Activated naive CD8-positive, alpha-beta T cell treated with anti-CD3 and anti-CD28 coated beads for 36 hours (primary cell): ENCODE measurements at places on chromosomes 6 and 20. TPM values are rescaled to one million over a fixed set of nuclear protein-coding genes. Genes with fewer than 3 reads are reported as not detected.

Gene RXRB
- 40.4 TPM for total RNA-seq

Gene LPA
- not detected for total RNA-seq

Gene BFSP1
- 0.18 TPM for total RNA-seq

Gene TPBG
- not detected for total RNA-seq

Gene STMN3
- total RNA-seq: 11.7 TPM

Gene AIF1
- 157 TPM for total RNA-seq

Gene TRIM31
- not detected for total RNA-seq

Gene EPHA7
- not detected for total RNA-seq

Gene PABPC1L
- 79.3 TPM for total RNA-seq

Gene KCNB1
- not detected for total RNA-seq

Gene GABRR1
- total RNA-seq: not detected

Gene NHLRC1
- total RNA-seq: 0.19 TPM

Gene DEFB124
- total RNA-seq: not detected

Gene BTNL2
- not detected for total RNA-seq

Gene SS18L1
- 12.3 TPM for total RNA-seq

Gene RWDD1
- total RNA-seq: 52.2 TPM

Gene HEY2
- not detected for total RNA-seq

Gene RNF8
- total RNA-seq: 27.8 TPM

Gene BACH2
- 73.1 TPM for total RNA-seq

Gene FIG4
- 14.5 TPM for total RNA-seq

Gene CDK19
- total RNA-seq: 9.2 TPM

Gene ZBTB22
- total RNA-seq: 4.5 TPM

Gene OR2J3
- total RNA-seq: not detected
